ENCODE measurements at places on chromosomes 3 and 15. TPM values are rescaled to one million over a fixed set of nuclear protein-coding genes. Genes with fewer than 3 reads are reported as not detected.

DNA sequence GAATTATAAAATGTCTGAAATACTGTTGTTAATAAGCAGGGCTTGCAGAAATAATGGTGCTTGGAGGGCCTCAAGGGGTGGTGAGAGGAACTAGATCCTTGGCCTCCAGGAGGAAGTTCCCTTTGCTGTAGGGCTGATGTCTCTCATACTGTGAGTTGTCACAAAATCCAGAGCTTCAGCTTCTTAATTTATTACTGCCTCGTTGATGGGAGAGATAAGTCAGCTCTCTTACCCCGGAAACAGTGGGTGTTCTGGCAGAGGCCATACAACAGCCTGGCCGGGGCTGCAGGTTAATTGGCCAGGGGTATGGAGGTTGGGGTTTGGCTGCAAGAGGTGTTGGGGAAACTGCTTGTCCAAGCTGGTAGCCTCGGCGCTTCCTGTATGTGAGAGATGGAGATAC lies 15.5 kb downstream of the MAPKAPK3 start:
- no peak overlapping the region for H3K27ac ChIP-seq
- no peaks in the 10 kb centered on the region for H3K36me3 ChIP-seq
- peaks cover 4% of the 10 kb centered on the region for H3K4me1 ChIP-seq
- no peaks in the 10 kb centered on the region for H3K27me3 ChIP-seq
- no peak for DNase-seq

- no peak for DNase-seq
- H3K4me3 ChIP-seq: no peak overlapping the region
These were observed 72.0 kb downstream of the DHX30 start for GRCh38 chr3:47874913-47875312.

DNA sequence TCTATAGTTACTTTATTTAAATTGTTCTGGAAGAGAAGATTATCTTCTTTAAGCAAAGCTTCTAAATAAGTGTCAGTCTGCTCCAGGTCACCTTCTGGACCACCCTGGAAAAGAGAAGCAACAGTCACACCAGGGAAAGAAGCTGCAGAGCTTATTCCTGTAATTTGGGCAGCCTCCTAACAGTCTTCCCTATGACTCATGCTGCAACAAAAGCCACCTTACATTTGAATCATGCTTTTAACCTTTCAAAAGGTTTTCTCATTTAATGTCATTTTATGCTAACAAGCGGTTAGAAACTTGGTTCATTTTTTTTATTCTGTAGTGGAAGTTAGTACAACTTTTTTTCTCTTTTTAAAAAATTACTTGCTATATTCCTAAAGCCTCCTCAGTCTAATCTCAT lies 5.3 kb upstream of the GUCA1C start:
- no peak overlapping the region for H3K27ac ChIP-seq
- no peaks in the 10 kb centered on the region for H3K4me1 ChIP-seq
- H3K27me3 ChIP-seq: no peaks in the 10 kb centered on the region
- DNase-seq: no peak

GRCh38 chr3:188267790-188268335 lies 113.9 kb downstream of the LPP start:
- no peaks in the 10 kb centered on the region for H3K27me3 ChIP-seq
- no peak overlapping the region for H3K4me3 ChIP-seq
- H3K4me1 ChIP-seq: peaks cover 8% of the 10 kb centered on the region
- no peak overlapping the region for H3K27ac ChIP-seq

GRCh38 chr15:82531496-82532382 lies 8.5 kb downstream of the RPS17 start:
- no peak overlapping the region for H3K4me3 ChIP-seq
- no peaks in the 10 kb centered on the region for H3K27me3 ChIP-seq
- no peaks in the 10 kb centered on the region for H3K4me1 ChIP-seq
- peaks cover 6% of the 10 kb centered on the region for H3K36me3 ChIP-seq
- DNase-seq: peak; percentile 53
- H3K27ac ChIP-seq: no peak overlapping the region

DNA sequence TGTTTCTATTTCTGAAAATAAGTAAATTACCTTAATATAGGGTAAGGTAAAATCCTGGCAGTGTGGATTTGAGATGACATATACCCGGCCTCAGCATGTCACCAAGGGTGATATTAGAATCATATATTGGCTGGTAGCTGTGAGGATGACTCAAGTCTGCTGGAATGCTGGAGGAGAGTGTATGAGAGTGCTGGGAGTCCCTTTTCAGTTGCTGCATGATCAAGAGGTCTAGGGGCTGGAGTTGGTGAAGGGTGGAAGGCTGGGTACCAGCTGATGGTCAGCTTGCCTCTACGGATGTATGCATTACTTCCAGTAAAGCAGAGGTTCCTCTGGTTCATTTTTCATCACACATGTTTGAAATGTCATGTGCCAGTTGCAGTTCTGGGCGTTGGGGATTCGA lies 40.6 kb downstream of the SLC25A26 start:
- H3K27me3 ChIP-seq: no peaks in the 10 kb centered on the region
- H3K4me3 ChIP-seq: no peak overlapping the region
- no peak for DNase-seq
- no peaks in the 10 kb centered on the region for H3K4me1 ChIP-seq
- no peaks in the 10 kb centered on the region for H3K36me3 ChIP-seq

DNA sequence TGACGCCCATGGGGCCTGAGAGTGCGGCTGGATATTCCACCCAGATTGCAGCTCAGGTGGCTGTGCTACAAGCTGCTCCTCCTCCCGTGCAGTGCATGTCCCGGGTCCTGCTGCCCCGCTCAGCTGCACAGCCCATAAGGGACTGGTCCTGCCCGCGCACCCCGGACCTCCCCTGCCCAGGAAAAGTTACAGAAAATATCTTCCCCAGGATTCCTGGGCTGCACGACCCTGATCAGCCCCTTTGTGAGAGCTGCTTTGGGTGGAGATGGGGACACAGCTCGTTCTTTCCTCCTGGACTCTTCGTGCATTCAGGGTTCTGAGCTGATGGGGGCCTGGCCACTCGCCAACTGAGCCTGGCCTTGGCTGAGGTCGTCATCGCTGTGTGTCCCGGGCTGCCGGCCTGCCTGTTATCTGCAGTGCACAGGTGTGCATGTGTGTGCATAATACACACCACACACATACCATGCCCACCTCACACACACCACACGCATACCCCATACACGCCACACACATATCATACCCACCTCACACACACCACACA lies 28.8 kb downstream of the APBA2 start:
- no peaks in the 10 kb centered on the region for H3K36me3 ChIP-seq
- no peak for DNase-seq
- no peaks in the 10 kb centered on the region for H3K27me3 ChIP-seq
- H3K27ac ChIP-seq: no peak overlapping the region
- peaks cover 10% of the 10 kb centered on the region for H3K4me1 ChIP-seq
- H3K4me3 ChIP-seq: no peak overlapping the region

DNA sequence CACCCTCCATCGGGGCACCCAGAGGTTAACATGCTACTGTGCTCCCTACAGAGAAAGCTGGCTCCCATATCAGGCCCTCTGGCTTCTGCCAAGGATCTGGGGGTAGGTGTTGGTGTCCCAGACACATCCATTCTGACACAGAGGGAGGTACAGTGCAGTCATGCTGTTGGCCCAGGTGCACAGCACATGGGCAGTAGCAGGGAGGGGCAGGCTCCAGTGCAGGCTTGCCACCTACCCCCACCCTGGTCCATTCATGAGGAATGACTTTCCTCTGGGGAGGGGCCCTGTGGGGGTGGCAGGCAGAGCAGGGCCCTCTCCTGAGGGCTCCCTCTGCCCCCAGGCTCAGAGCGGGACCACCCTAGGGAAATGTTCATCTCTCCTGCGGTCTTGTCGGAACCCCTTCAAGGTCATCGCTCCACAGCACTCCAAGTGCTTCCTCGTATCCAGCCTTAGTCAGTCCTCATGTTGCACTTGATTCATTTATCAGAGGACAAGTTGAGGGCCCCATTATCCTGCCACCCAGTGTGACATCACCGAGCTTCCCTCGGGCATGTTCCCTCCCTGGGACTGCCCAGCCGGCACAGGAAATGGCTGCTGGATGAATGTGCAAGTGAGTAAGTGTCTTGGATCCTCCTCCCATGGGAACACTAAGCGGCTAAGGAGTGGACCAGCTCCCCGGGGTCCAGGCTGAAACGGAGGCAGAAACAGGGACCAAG lies 10.0 kb downstream of the DUSP7 start:
- H3K4me1 ChIP-seq: peaks cover 8% of the 10 kb centered on the region
- H3K27ac ChIP-seq: no peak overlapping the region
- H3K36me3 ChIP-seq: peaks cover 9% of the 10 kb centered on the region

Gene GABRR3
- not detected for total RNA-seq

Gene SPG21
- total RNA-seq: 68.6 TPM

Gene ZNF501
- total RNA-seq: 5.3 TPM

Gene RBP2
- total RNA-seq: not detected

Gene PROK2
- total RNA-seq: 2.0 TPM
